ENCODE measurements at places on chromosomes 11 and 22. TPM values are rescaled to one million over a fixed set of nuclear protein-coding genes. Genes with fewer than 3 reads are reported as not detected.

DNA sequence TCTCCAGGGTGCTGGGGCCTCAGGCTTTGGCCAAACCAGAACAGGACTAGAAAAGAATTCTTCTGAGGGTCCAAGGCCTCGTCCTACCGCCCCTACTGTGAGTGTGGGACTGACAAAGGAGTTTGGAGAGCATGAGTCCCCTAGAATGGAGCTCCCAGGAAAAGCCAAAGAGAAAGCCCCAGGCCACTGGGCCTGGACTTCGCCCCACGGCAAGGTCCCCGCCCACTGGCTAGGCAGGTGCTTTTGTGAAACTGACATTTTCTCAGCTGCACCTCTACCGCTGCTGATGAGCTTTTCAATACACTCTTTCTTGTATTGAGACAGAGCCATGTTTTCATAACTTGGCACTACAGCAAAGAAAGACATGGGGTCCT, 9.7 kb upstream of the FGF3 start:
- no peak overlapping the region for H3K4me3 ChIP-seq
- H3K4me1 ChIP-seq, result no peaks in the 10 kb centered on the region
- peak; percentile 15 for DNase-seq
- no peak overlapping the region for H3K27ac ChIP-seq
- peaks cover 36% of the 10 kb centered on the region for H3K27me3 ChIP-seq
- H3K36me3 ChIP-seq, result no peaks in the 10 kb centered on the region

Gene RAPSN
- 0.29 TPM for total RNA-seq

DNA sequence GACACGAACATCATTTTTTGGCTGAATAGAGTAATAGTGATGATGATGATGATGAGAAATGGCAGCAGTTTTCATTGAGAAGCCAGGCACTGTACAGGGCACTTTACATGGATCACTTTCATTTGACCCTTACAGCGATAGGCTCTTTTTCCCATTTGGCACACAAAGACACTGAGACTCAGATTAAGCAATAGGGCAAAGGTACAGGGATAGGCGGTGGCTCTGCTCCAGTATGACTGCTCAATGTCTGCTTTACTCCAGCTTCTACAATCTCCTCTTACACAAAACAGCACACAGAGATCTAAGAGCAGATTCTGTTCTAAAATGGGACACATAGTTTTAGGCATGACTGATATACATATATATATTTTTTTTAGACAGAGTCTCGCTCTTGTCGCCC, 40.6 kb downstream of the MPPED2 start:
- DNase-seq, result peak; percentile 23
- no peaks in the 10 kb centered on the region for H3K4me1 ChIP-seq
- H3K36me3 ChIP-seq, result no peaks in the 10 kb centered on the region
- H3K4me3 ChIP-seq, result no peak overlapping the region
- H3K27ac ChIP-seq, result no peak overlapping the region
- no peaks in the 10 kb centered on the region for H3K27me3 ChIP-seq

- no peak for DNase-seq
- H3K27me3 ChIP-seq, result peaks cover 10% of the 10 kb centered on the region
- H3K4me1 ChIP-seq, result peaks cover 41% of the 10 kb centered on the region
- no peaks in the 10 kb centered on the region for H3K36me3 ChIP-seq
- no peak overlapping the region for H3K27ac ChIP-seq
These were observed 2.5 kb downstream of the USP2 start for GRCh38 chr11:119378851-119379465.

DNA sequence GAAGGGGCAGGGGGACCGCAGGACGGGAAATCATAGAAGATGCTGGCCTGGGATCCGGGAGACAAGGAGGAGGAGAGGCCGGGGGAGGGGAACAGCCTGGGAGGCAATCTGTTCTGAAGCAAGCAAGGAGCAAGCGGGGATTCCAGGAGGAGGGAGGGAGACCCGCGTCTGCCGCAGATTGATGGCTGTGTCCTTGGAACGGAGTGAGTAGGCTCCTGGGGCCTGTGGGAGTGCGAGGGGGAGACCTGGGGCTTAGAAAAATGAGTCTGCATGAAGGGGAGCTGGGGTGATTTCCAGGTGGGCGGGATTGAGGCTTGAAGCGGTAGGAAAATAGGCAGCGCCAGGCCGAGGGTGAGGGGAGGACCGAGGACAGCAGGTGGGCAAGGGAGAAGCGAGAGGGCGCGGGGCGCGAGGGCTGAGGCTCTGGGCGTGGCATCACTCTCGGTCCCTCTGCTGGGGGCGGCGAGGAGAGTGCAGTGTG, 1.6 kb upstream of the LRRC55 start:
- H3K36me3 ChIP-seq, result no peaks in the 10 kb centered on the region
- DNase-seq, result peak; percentile 51
- peaks cover 20% of the 10 kb centered on the region for H3K27me3 ChIP-seq
- no peak overlapping the region for H3K4me3 ChIP-seq

- H3K36me3 ChIP-seq, result no peaks in the 10 kb centered on the region
- H3K4me1 ChIP-seq, result peaks cover 54% of the 10 kb centered on the region
- peak overlapping the region; percentile 62 for H3K4me3 ChIP-seq
These were observed 30.9 kb upstream of the WNT7B start for GRCh38 chr22:46007848-46008261.

Gene OR52H1
- total RNA-seq, result 0.29 TPM
